Thyroid gland (tissue), 4 donors: ENCODE measurements at places on chromosomes 2 and 18. TPM values are rescaled to one million over a fixed set of nuclear protein-coding genes. Genes with fewer than 3 reads are reported as not detected.

GRCh38 chr2:53505826-53506225 lies 261.8 kb upstream of the CHAC2 start:
- DNase-seq = no peak

Gene TWSG1
- 58.6 TPM for total RNA-seq

Gene GRB14
- 5.4 TPM for total RNA-seq

Gene UGT1A4
- 0.13 TPM for total RNA-seq

- no peak for DNase-seq
Observed at GRCh38 chr18:74652392-74652988, 54.8 kb downstream of the ZNF407 start.

Gene ANKRD30BL
- total RNA-seq = 0.67 TPM

GRCh38 chr2:207422380-207422779 lies 107.4 kb upstream of the CREB1 start:
- no peak for DNase-seq

- DNase-seq = no peak
Observed at GRCh38 chr2:163733301-163733938, 2.4 kb downstream of the FIGN start.

DNA sequence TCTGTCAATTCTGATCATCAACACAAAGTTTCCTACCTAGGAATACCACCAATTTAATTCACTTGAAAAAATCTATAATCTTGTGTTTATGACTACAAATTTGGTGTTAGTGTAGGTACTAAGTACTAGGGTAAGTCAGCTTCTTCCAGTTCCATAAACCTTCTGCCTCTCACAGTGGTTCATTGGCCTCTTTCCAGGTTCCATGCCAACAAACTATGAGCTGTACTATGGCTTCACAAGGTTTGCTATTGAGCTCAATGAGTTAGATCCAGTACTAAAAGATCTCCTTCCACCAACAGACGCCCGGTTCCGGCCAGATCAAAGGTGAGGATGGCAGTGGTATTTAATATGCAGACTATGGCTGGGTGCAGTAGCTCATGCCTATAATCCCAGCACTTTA lies 58.8 kb downstream of the PRKRA start:
- peak; percentile 13 for DNase-seq

- no peak for DNase-seq
Observed at GRCh38 chr2:153373510-153374279, 104.9 kb downstream of the RPRM start.

DNA sequence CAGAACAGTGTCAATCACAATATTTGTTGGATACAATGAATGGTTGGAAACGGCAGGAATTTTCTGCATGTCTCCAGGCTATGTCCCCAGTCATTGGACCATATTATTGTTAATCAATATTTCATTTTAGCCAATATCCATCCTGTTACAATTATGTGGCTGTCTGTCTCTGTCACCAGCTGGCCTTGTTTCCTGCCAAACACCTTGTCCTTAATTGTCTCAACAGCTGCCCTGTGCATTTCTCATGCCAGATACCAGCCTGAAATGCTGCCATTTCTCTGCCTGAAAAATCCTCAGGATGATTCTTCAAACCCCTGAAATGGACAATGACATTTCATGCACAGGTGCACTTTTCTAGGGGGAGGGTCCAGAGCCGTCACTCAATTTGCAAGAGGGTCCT lies 170.6 kb downstream of the ALPK2 start:
- no peak for DNase-seq

Gene KCTD18
- total RNA-seq = 122 TPM

- no peak for DNase-seq
Observed at GRCh38 chr2:10253596-10254372, 48.9 kb upstream of the HPCAL1 start.

- DNase-seq = no peak
Observed at GRCh38 chr2:179455172-179455524, 190.5 kb upstream of the SESTD1 start.

Gene GLI2
- 1.3 TPM for total RNA-seq

GRCh38 chr2:231611273-231612108 lies 18.8 kb downstream of the TEX44 start:
- no peak for DNase-seq

- no peak for DNase-seq
Observed at GRCh38 chr18:79275461-79275860, 120.3 kb upstream of the NFATC1 start.

DNA sequence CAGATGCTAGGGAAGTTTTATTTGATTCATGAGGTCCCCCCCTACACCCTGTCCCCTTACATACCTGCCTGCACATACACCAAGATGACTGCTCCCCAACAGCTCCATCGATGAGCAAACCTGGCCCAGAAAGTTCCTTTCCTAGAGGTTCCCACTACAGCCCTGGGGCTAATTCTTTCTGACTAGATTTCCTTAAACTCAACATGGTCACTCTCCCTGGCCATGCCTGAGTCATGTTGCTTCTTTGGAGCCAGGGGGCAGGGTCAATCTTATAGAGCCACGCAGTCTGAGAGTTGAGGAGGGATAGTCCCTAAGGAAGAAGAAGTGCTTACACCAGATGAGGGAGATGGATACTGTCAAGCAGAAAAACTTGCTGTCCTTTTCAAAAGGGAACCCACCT lies 67.7 kb upstream of the GLI2 start:
- no peak for DNase-seq

Gene TRAPPC12
- total RNA-seq = 93.0 TPM

GRCh38 chr2:231413921-231414476 lies 18.5 kb downstream of the B3GNT7 start:
- no peak for DNase-seq

Gene C2orf80
- total RNA-seq = not detected

GRCh38 chr18:2070631-2071030 lies 500.7 kb downstream of the METTL4 start:
- no peak for DNase-seq

DNA sequence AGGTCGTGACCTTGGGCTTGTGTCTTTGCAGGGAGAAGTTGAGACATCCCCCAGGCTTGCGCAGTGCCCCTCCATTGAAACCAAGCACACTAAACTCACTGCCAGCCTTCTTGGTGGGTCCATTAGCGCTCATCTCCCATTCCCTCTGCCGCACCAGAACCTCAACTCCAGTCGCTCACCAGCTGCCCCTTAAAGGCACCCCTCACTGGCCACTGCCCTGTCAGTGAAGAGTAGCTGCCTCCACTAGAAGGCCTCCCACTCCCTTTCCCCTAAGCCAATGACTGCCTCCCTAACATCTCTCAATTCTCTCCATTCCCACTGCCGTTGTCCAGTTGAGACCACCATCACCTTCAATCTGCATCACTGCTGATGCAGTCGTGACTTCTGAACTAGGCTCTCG lies 114.8 kb upstream of the EPC2 start:
- DNase-seq = no peak

Gene ACVR1
- total RNA-seq = 47.3 TPM

Gene CCBE1
- total RNA-seq = 1.2 TPM

DNA sequence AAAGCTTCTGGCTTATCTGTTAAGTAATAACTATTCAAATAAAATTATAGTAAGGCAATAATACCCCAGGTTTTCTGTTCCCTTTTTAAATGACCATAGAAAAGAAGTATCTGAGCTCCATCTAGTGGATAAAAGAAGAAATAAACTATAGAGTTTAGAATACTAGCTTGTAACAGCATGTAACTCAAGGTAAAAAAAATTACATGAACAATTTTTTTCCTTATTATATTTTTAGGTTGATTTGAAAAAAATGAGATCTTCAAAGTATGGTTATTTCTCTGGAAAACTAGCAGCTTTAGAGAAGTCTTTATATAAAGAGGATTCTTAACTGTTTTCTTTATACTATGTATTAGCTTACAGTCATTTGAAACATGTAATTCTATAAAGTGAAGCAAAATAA lies 58.1 kb downstream of the NCKAP1 start:
- DNase-seq = no peak

Gene ABCA12
- total RNA-seq = not detected

Gene ONECUT2
- 0.15 TPM for total RNA-seq

Gene LOXHD1
- 0.38 TPM for total RNA-seq

Gene SLC8A1
- 2.0 TPM for total RNA-seq

DNA sequence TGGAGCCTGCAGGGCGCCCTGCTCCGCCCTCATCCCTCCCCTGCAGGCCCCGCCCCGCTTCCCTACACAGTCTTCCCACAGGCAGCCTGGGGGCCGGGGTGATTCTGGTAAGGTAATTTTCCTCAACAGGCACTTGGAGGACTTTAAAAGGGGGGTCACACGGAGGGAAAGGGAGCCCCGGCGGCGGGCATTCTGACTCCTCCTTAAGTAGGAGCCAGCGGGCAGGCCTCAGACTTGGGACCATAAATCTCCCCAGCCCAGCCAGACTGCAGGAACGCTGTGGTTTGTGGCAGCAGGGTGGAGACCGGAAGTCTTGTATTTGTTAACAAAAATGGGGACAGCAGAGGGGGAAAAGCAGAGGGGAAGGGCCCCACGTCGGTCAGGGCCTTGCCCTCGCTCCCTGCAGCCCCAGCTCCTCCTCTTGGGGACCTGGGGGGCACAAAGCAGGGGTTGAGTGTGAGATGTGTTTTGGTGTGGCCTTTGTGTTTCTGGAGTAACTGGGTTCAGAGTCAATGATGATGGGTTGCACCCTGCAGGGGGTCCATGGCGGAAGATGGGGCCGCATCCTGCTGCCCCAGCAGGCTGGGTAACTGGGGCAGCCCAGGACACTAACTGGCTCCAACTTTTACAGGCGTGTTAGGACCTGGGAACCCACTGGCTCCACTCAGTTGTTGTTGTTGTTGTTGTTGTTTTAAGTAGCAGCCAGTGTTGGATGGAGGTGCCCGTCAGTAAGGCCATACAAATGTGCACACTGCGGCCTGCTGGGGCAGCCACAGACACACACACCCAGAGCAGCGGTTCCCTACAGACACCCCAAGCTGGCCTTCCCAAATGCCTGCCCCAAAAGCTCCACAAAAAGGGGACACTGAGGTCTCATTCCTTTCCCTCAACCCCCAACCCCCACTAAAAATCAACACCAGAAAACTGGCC lies 27.7 kb downstream of the SMAD7 start:
- no peak for DNase-seq

- DNase-seq = no peak
Observed at GRCh38 chr2:237497838-237498186, 10.8 kb downstream of the MLPH start.

- no peak for DNase-seq
Observed at GRCh38 chr2:238699307-238700116, 148.4 kb upstream of the TWIST2 start.

- DNase-seq = no peak
Observed at GRCh38 chr18:73663581-73663980, 484.1 kb downstream of the FBXO15 start.

GRCh38 chr2:150256736-150257135 lies 230.7 kb downstream of the RND3 start:
- no peak for DNase-seq

Gene ERFE
- total RNA-seq = 5.9 TPM

DNA sequence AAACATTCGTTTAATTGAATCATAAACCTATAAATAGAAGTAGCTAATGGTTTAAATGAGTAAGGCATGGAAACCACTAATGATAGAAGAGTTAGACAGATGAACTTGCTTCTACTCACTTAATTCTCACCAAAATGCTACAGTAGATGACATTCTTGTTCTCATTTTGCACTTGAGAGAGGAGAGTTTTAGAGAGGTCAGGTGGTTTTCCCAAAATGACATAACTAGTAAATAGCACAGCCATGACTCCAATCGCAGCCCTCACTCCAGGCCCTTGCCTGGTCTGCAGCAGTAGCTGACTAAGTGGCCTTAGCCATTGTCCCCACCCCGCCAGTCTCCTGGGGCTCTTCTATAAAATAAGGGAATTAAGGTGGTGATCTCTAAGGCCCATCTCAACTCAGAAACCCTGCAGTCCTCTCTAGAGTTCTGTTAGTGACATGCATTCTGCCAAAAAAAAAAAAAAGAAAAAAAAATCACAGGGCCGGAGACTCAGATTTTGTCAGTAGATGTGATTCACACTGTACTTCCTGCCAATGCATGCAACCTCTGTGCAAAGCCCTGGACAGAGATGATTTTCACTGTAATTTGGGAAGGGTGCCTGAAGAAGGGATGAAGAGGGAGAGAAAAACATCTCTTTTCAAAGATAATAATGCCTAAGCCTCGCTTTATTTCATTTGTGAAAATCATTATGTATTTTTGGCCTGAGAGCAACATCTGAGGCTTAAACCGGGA lies 221.8 kb downstream of the ANAPC1 start:
- DNase-seq = no peak

Gene DPP10
- not detected for total RNA-seq

DNA sequence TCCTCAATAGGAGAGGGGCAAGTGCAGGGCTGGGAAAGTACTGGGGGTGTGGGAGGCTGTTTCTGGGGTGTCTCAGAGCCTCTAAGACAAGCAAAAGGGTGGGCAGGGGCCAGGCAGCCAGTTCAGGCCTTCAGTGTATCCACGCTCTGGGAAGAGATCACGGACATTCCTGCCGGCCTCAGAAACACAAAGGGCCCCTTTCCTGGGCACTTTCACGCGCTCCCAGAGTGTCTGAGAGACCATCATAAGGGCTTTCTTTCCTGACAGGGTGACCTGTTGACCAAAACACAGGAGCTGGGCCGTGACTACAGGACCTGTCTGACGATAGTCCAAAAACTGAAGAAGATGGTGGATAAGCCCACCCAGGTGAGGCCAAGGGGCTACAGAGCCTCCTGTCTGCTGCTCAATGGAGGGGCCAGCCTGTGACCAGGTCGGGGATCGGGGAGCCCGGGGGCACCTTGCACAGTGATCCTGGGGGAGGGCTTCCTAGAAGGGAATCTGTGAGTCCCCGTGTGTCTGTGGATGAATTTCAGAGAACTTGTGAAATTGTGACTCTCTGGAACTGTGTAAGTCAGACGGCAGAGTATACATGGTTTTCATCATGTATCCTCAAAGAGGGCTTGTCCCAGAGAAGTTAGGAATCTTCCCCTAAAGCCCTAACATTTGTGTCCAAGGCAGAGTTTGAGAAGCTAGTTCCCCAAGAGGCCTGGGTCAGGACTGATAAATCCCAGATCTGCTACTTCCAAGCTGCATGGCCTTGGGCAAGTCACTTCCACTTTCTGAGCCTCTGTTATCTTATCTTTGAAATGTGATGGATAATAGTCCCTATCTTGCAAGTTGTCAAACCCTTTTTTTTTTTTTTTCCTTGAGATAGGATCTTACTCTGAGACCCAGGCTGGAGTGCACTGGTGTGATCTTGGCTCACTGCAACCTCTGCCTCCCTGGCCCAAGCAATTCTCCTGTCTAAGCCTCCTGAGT lies 1.8 kb downstream of the GNLY start:
- no peak for DNase-seq

DNA sequence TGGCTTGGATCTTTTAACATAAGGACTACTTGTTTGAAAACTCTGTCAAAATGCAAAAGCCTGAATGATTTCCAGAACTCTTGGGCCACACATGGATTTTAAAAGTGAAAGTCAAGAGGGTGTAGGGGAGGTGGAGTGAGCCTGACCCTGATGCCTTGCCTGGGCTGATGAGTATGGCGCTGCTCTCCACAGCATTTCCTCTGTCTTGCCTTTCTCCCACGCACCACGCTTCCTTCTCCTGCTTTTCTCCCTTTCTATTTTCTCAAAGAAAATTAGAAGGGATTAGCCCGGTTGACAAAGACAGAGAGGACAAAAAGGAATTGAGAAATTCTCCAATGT lies 207.0 kb upstream of the CCDC68 start:
- no peak for DNase-seq
